ENCODE measurements at places on chromosomes 5 and 9.

DNA sequence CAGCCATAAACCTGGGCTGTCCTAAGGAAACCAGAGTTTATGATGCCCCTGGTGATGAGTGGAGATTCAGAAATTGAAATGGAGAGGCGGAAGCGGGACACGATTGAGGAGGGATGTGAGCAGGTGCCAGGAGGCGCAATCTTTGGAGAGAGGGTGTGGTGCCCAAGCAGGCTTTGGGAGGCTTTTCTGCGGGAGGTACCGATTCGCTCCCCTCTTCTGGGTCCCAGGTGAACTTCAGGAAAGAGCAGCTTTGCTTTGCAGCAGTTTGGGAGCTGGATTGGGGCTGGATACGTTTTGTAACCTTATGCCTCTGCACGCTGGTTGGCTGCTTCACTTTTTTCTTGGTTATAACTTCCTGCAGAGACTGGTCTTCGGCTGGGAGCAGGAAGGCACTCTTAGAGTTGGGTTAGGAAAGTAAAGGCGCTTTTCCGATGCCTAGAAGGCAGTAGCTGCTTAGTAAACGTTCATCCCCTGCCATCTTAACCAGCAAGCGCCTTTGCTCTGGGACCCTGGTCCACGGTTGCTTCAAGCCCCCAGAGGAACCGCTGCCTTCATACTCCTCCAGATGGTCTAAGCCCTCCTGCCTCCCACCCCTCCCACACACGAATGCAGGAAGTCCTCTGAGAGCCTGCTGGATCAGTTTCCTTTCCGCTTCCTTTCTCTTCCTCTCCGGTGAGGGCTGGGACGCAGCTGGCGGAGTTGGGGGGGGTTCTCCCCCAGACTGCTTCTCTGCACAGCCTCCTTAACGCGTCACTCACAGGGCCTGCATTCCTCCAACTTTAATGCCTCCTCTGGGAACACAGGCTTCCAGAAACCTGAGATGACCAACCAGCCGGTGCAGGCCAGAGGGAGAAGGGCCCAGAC lies 15.2 kb upstream of the NEK6 start:
- DNase-seq = peak; percentile 56

GRCh38 chr9:138122201-138122600 lies 244.6 kb downstream of the CACNA1B start:
- DNase-seq = no peak

DNA sequence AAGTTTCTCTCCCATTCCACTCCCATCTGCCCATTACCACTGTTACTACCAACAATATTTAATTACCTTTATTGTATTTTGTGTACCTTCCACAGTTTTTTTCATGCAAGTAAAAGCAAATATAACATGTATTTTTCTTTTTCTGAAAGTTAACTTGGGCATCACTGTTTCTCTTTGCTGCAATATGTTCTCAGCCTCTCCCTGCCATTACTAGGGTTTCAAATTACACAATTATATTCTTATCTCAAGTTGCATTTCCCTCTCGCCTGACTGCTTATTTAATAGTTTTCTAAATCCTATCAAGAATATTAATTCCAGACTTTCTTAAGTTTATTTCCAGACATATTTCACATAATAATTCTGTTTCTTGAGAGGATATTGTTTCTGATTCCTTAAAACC lies 46.9 kb upstream of the GAS1 start:
- DNase-seq = no peak

DNA sequence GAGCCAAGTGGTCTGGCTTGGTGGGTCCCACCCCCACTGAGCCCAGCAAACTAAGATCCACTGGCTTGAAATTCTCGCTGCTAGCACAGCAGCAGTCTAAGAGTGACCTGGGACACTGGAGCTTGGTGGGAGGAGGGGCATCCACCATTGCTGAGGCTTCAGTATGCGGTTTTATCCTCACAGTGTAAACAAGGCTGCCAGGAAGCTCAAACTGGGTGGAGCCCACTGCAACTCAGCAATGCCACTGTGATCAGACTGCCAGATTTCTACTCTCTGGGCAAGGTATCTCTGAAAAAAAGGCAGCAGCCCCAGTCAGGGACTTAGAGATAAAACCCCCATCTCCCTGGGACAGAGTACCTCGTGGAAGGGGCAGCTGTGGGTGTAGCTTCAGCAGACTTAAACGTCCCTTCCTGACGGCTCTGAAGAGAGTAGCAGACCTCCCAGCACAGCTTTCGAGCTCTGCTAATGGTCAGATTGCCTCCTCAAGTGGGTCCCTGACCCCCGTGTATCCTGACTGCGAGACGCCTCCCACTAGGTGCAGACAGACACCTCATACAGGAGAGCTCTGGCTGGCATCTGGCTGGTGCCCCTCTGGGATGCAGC lies 18.2 kb upstream of the STK32A start:
- no peak for DNase-seq

DNA sequence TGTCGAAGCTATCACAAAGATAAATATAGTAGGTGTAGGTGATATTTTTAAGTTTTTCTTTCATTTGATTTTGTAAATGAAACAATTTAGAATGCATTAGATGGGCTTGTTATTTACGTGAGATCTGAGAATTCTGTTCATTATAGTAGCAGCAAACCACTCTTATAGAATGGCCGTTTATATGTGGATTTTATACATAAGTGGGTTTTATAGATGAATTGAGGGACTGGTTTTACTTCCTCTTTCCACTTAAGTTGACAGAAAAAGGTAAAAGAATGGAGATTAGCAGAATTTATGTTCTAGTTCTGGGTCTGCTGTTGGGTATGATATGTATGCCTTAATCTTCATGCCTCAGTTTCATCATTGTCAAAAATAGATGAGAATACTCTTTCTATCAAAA lies 5.6 kb downstream of the RMI1 start:
- no peak for DNase-seq
